ENCODE measurements at places on chromosomes 5 and 9.

DNA sequence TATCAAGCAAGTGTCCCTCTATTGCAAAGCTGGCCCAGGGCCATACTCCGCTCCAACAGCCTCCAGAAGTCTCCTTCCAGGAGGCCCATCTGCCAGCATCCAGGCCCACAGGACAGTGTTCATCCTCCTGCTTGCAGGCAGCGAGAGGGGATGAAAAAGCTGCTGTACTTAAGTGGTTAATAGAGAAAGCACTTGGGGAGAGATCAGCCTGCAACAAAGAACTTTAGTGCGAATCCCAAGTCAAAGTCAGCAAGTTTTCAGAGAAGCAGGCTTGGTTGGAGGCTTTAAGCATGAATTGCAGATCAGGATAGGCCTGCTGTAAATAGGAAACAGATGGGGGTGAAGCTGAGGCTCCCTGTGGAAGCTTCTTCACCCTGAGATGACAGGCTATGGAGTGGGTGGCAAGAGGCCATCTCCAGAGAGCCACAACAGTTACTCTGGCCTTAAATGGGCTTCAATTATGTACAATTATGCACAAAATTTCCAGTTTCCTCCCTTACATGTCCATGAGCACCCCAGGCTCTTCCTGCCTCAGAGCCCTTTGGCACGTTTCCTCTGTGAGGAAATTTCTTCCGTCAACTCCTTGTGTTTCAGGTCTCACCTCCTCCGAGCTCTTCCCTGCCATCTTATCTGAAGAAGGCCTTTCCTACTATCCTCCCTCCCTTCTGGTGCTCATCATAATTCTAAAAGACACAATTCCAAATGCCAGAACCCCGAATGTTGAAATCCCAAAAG is 98.0 kb upstream of the NR3C1 start:
- no peak for DNase-seq

- no peak for DNase-seq
These were observed 63.6 kb upstream of the UBAC1 start for GRCh38 chr9:136024696-136025316.

- DNase-seq = no peak
These were observed 637.2 kb downstream of the PDE4D start for GRCh38 chr5:59256331-59256730.

- DNase-seq = no peak
These were observed 1139.1 kb upstream of the SEMA6A start for GRCh38 chr5:117713585-117714198.

DNA sequence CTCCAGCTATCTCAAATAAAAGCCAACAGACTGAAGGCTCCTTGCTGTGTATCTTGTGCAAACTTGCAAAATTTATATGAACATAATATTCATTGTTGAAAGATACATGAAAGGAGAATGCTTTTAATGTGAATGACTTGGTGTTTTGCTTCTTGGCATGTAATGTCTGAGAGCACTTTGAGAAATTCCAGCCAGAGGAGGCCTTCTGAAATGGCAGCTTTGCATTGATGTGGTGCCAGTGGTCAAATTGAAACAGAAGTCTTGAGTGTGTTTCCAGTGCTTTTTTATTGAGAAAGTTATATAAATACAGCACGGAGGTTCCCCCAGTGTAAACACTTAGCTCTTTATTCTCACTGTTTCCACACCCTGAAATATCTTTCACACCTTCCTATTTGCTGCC is 182.1 kb downstream of the ADCY2 start:
- DNase-seq = no peak

GRCh38 chr5:43900974-43901373 is 298.0 kb downstream of the NNT start:
- DNase-seq = no peak

DNA sequence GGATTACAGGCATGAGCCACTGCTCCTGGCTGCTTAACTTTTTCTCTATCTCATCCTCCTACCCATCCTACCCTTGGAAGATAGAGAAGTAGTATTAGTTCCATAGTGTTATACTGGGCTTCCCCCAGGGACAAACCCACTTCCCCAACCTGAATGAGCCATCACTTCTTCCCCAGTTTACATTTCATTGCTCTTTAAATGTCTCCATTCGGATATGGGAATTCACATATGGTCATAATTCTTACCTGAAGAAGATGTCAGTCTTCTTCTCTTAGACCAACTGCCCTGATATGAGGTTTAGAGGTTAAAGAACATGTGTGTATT is 1.9 kb downstream of the CD274 start:
- DNase-seq = no peak

GRCh38 chr9:130493476-130493875 is 48.7 kb downstream of the ASS1 start:
- no peak for DNase-seq

DNA sequence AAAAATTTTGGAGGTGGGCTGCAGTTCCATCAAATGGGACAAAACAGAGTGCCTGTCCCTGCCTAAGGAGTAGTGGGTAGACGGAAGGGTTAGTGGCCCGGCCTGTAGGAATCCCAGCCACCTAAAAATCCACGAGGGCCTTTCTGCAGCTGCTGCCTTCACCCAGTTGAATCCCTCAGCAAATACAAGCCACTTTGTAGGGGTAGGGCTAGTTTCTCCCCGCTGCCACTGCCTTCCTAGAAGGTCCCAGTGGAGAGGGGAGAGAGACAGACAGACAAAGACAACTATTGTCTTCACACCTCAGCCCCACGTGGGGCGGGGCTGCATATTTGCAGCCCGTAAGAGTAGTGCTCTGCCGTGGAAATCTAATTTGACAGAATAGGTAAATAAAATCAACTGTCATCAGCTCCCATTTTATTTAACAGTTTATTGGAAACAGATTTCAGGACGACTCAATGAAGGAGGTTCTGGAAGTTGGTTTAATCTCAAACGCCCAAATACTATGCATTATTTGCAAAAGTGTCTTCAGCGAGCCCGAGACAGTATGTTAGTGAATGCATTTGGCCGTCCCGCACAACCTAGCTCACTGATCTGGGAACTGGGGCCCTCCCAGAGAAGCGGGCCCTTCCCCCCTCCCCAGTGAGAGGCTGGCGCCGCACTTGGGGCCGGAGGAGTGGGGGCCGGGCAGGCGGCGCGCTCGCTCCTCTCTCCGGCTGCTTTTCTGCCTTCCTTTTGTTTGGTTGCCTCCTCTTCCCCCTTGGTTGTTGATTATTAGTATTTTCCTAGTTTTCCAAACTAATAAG is 67.6 kb upstream of the TBCA start:
- DNase-seq = no peak

DNA sequence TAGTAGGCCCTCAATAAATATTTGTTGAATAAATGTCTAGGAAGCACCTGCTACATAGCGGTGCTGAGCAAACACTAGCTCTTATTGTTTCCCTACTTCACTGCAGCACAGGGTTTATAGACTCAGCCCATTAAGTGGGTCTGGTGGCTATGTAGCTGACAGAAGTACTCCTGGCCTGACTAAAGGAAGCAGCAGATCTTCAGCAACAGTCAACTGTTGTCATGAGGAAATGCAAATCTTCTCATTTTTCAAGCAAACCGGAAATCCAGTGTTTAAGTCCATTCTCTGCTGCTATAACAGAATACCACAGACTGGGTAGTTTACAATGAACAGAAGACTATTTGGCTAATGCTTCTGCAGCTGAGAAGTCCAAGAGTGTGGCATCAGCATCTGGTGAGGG is 2.8 kb upstream of the TEX10 start:
- no peak for DNase-seq

GRCh38 chr9:126439883-126440653 is 113.4 kb downstream of the MVB12B start:
- no peak for DNase-seq

- no peak for DNase-seq
These were observed 333.3 kb downstream of the ARRDC3 start for GRCh38 chr5:91049800-91050199.

DNA sequence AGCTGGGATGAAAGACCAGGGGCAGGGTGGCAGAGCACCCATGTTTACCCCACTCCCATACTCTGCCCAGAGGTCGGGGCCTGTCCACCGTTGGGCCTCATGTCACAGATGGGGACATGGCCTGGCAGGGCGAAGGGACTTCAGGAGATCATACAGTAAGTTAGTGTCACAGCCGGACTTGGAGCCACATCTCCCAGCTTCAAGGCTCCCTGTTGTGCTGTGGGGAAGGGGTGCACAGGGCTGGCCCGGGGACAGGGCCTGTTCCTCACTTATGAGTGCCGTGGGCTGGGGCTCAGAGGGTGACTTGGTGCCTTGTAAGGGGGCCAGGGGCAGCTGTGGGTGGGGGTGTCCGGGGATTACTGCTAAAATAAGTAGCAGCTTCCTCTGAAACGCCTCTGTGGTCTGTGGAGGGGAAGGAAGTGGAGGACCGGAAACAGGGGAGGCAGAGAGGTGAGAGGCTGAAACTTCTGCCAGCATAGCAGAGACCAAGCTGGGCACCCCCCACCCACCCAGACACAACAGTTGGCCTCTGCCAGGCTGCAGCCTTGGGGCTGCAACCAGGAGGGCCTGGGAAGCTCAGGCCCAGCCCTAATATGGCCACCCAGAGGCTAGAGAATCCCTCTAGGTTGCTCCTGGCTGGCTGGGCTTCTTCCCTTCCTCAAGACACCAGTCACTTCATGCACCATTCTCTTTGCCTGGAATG is 41.1 kb upstream of the NEK6 start:
- peak; percentile 29 for DNase-seq

- DNase-seq = no peak
These were observed 26.2 kb downstream of the SLC35A4 start for GRCh38 chr5:140590861-140591260.

GRCh38 chr5:115954144-115954543 is 8.1 kb upstream of the LVRN start:
- no peak for DNase-seq

GRCh38 chr5:96648593-96648992 is 13.6 kb upstream of the CAST start:
- no peak for DNase-seq

DNA sequence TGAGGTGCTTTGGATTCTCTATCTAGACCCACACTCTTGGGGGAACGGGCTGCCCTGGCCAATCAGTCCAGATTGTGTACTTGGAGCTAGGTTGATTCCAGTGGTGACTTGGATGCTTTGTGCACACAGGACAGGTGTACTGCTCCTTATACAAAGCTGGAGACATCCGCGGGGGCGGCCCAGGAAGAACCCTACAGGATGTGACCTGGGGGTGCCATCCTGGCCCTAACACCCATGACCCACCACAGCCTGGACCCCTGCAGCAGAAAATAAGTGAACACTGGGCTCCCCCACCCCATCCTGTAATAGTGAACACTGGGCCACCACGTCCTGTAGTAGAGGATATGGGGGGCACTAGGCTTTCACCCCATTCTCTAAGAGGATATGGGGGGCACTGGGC is 12.1 kb upstream of the PLEKHG4B start:
- no peak for DNase-seq

- DNase-seq = no peak
These were observed 1.8 kb upstream of the LNPEP start for GRCh38 chr5:96933764-96934707.

- no peak for DNase-seq
These were observed 244.4 kb upstream of the RAI14 start for GRCh38 chr5:34411470-34412346.

GRCh38 chr9:69122082-69122548 is 52.0 kb upstream of the TJP2 start:
- no peak for DNase-seq

GRCh38 chr5:140480310-140481014 is 67.0 kb upstream of the EIF4EBP3 start:
- DNase-seq = no peak

GRCh38 chr9:89505048-89505447 is 7.1 kb upstream of the SEMA4D start:
- DNase-seq = no peak

GRCh38 chr9:126723807-126724172 is 81.0 kb upstream of the ZBTB43 start:
- DNase-seq = no peak

DNA sequence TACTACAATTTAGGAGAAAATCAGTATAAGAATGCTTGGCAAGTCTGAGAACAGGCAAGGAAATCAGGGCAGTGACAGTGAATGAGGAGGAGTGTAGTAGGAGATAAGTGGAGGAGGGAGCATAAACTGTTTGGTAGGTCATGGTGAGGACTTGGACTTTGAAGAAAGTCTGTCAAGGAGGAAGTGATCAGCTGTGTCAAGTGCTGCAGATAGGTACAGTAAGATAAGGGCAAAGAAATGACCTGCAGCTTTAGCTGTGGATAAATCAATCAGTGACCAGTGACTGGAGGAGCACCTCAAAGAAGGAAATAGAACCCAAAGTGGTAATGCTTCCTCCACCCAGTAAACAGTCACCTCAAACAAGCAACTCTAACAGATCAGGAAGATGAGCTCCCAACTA is 106.3 kb downstream of the RAPGEF6 start:
- DNase-seq = no peak

DNA sequence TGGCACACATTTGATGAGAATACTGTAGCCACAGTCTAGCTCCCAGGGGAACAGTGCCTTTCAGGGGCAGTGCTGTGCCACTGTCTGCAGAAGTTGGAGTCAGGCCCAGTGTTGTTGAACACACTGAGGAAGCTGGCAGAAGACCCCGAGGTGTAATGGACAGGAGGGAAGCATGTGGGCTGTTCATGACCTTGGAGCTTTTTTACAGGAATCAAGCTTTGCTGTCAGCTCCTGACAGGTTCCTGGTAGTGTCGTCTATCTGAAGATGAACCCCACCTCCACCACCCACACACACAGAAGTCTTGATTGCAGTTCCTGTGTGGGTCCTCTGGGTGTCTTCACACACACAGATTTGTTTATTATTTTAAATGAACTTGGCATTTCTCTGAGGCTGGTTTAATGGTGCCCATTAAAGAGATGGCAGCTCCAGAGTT is 40.3 kb upstream of the TNFAIP8 start:
- DNase-seq = peak; percentile 39

GRCh38 chr9:128705051-128705965 is 3.0 kb downstream of the PKN3 start:
- DNase-seq = no peak

DNA sequence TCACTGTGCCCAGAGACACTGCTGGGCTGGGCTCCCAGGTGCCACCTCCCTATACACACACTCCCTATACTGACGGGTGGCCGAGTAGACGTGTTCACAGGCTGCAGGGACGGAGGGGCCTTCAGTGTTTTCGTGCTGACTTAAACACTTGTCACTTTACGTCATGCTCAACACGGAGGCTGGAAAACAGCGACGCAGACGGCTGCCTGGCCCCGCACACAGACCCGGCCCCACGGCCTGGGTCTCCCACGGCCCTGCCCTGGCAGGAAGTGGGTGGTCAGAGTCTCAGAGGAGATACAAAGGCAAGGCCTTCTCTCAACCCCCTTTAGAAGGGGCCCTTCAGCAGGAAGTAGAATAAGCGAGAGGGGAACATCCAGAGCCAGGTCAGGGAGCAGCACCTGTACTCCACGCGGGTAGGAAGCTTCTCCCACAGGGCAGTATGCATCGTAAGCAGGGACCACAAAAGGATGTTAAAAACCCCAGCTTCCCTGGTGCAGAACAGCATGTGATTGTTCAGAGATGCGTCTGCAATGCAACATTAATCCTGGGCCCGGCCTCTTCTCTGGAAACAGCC is 11.9 kb upstream of the TBC1D9B start:
- no peak for DNase-seq

DNA sequence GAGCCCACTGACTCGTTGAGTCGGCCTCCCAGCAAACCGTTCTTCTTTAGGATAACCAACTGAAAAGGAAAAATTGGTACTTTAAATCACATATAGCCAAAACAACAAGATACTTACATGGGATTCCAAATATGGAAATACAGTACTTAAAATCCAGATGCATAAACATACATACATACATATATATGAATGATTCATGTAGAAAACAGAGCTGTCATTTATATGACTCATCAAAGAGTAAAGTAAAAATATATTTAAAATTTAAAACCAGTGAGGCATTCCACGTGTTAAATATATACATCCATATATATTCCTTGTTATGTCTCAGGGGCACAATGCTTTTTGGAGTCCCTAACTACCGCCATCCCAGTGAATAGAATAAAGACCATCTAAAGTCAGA is 36.7 kb downstream of the DMGDH start:
- no peak for DNase-seq

Measured in effector memory CD8-positive, alpha-beta T cell (primary cell).